ENCODE measurements at places on chromosomes 7 and 10.

DNA sequence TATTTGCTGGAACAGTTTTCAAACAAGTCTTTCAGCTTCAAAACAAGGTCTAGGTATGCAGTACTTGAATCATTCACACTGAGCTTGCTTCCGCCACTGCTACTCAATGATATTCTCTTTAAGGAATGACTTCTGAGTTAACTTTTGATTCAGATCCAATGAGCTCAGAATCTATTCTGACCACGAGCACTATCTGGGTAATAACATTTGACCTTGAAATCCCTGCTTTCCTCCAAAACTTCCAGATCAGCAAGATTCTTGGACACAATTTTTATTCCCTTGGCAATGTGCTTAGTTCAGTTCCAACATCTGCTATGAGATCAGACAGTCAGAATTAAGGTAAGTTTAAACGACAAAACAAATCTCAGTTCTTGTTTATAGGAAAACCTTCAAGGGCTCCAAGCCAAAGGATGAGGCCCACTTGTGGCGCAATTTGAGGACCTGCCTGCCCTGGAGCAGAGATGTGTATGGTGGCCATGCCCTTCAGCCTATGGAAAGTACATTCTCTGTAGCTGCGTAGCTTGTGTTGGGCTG lies 87.2 kb downstream of the RNF216 start:
- DNase-seq = peak; percentile 36

DNA sequence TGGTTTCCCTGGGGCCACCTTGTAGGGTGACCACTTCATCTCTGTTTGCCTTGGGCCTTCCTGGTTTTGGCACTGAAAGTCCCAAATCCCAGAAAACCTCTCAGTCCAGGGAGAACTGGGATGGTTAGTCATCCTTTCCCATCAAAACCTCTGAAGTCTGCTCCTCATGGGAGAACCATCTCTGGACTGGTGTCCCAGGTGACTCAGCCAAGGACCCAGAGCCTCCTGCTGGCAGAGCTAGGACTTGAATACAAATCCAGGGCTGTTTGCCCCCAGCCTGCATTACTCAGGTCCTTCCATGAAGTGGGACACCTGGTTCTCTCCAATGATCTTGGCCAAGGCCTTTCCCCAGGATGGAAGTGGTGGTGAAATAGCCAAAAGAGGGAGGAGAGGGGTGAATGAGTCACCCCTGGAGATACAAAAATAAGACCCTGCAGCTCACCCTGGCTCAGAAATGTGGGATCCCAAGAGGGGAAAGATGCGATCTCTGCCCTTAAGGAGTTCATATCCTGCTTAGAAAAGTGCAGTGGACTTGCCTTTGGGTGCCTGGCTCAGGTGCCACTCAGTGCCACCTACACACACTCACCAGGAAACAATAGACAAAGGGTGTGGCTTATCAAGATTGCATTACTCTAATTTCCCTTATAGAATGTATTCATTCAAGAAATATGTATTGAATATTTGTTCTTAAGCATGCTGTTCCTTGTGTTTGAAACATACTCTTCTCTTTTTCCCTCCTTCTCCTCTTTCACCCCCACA lies 22.0 kb downstream of the ADRA2A start:
- peak; percentile 42 for DNase-seq

GRCh38 chr10:124052561-124052960 lies 40.8 kb downstream of the CHST15 start:
- DNase-seq = no peak

DNA sequence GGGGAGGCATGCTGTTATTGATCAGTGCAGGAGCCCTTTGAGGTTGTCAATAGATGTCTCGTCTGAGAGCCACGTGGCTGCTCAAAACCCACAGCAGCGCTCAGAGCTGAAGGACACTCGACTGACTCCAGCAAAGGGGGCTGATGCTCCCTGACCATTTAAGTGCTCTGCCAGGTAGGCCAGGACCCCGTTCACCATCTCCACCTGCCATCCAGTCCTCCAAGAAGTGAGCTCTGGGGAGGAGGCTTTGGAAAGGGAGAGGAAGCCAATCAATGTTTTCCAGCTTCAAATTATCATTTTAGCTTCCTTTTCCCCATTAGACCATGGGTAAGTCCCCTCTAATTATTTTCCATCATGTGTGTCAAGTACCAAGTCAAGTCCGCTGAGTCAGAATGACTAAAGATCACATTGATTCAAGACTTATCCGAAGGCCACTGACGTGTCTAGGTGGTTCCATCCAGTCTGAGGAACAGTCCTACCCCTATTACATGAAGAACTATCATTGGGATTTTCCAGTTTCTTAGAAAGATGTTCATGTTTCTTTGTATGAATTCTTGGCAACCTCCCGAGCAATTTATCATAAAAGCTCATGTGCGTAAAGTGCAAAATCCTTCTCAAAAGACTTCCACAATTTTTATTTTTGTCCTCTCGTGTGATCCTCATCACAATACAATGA lies 302.6 kb upstream of the LYZL1 start:
- peak; percentile 93 for DNase-seq

DNA sequence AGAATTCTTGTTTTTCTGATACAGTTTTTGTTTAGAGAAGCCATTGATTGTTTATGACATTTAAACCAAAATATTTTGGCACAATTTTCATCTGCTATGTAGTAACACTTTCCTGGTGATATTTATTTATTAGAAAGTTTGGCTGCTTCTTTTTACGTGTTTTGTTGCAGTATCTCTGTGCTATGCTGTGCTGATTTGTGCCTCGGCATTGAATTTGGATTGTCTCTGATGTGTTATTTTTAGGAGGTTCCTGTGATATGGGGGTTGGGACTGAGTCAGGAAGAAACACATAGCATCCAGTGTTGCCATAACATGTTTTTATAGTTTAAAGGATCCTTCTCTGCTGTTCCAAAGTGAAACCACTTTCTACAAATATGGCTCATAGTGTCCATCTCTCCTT lies 1197.7 kb upstream of the LRRN3 start:
- DNase-seq = no peak

DNA sequence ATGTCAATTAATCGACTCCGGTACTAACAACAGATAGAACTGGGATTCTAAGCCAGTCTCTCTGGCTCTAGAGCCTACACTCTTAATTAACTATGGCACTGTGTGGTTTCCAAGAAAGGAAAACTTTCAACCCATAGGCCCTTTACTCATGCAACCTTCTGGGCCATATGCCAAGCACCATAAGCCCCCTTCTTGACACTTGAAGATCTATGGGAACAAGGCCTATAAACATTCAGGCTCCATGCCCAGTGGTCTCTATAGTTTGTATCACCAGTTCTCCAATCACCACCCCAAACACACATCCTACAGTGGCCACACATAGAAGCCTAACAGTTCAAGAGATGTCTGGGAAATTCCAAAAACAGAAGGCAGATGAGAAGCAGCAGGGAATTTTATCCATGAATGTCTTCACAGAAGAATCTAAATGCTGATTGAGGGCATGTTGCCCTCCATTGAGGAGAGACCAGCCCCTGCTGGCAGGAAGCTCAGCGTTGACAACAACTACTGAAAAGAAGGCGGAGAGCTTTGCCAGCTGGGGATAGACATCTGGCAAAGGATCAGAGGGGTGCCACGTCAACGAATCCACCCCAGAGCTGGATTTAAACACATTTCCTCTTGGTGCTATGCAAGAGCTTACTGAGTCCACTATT lies 64.4 kb downstream of the GRM3 start:
- DNase-seq = no peak

Measured in MCF 10A (cell line).